ENCODE measurements at places on chromosomes 1 and 21. TPM values are rescaled to one million over a fixed set of nuclear protein-coding genes. Genes with fewer than 3 reads are reported as not detected.

GRCh38 chr21:15301014-15301413, 236.2 kb upstream of the NRIP1 start:
- no peak for DNase-seq

GRCh38 chr21:44697811-44698734, 1.1 kb downstream of the KRTAP10-12 start:
- DNase-seq, result no peak

The B3GALT6 gene
- total RNA-seq, result 20.0 TPM

DNA sequence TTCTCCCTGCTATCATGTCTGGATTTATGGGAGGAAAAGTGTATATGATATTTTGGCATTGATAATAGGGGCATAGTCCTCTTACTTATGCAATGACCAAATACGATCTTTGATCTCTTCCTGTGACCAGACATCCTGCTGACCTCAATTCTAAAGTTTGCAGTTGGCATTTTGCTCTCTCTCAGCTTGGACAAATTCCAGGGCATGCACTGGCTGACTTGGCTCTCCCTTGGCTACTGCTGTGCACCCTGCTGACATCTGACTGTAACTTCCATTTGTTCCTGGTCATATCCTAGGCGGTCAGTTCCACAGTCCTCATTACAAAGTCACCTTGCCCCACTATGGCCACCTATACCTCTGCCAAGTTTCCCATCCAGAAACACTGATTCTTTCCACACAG, 380.7 kb upstream of the NR5A2 start:
- no peak for DNase-seq

The TCHHL1 gene
- total RNA-seq, result not detected

The CCDC17 gene
- 2.4 TPM for total RNA-seq

DNA sequence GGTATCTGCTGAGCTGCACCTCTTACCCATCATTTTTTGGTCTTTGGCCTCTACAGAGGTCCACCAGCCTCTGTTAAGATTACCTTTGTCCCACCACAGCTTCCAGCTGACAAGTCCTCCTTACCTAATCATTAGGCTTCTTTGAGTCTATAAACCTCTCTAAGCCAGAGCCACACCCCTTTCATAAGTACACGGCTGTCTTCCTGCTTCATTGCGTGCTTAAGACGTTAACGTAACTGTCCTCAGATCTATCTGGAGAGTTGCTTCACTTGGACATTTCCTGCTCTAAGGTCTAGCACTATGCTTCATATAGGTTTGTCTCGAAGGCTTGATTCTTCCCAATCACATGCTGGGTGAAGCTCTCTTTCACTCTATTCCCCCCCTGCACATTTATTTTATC, 71.0 kb upstream of the CACHD1 start:
- no peak for DNase-seq

The MARK1 gene
- total RNA-seq, result 18.6 TPM

DNA sequence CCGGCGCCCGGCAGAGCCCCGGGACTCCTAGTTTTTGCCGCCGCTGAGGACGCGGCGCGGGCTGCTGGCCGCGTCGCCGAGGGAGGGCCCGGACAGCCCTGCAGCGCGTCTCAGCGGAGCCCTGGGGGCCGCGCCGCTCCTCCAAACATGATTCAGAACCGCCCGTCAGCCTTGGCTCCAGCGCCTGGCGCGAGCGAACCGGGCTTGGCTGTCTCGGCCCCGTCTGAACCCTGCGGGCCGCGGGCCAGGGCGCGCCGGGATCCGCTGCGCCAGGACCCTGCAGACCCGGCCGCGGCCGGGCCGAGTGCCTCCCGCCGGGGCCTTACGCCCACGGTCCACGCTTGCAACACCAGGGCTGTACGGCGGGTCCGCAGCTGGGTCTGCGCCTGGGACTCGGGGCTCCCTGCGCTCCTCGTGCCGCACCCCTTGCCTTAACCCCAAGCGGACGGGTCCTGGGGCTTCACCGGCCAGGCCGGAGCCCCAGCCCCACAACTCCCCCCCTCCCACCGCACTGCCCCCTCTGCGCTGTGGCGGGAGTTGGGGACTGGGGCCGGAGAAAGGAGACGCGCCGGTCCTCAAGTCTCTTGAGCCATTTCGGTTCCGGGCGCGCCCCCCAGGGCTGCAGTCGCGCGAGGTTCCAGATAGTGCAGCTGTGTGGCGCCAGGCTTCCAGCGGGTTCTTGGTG, 48.4 kb upstream of the CD34 start:
- DNase-seq, result peak; percentile 50

GRCh38 chr1:53349369-53349835, 21.5 kb upstream of the LRP8 start:
- DNase-seq, result no peak

The VANGL2 gene
- total RNA-seq, result 69.7 TPM

DNA sequence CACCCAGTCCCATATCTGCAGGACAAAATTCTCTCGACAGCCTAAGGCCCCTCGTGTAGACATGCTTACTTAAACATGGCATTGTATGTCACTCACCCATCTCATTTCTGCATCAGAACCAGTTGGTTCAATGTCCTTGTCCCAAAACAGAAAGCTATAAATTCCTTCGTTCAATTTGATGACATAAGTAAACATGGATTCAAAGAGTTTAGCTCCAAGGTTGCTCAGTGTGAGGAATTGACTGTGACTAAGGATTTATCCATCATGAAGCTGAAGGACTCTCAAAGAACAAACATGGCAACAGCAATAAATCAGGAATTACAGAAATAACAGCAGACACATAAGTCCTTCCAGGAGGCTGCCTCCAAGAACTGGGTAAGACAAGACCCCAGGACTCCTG, 237.2 kb downstream of the TOMM20 start:
- DNase-seq, result no peak

DNA sequence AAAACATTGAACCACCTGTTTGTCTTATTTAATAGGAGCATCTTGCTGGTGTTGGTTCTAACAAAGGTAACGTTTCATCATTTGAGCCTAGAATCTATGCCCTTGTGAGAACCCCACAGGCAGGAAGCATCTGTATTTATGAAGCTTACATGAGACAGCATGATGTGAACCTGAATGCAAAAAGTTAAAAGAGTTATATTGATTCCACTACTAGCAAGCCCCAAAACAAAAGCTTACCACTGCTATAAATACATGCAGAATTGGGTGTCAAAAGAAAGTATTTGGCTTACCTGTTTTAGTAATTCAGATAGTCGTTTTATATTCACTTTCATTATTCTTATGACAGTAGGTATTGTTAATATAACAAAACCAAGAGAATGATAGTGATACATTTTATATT, 301.2 kb upstream of the ADGRL2 start:
- no peak for DNase-seq

- DNase-seq, result no peak
Observed at GRCh38 chr1:2972011-2972878, 49.0 kb upstream of the ACTRT2 start.

- DNase-seq, result no peak
Observed at GRCh38 chr21:30714456-30714855, 4.1 kb downstream of the KRTAP21-3 start.

DNA sequence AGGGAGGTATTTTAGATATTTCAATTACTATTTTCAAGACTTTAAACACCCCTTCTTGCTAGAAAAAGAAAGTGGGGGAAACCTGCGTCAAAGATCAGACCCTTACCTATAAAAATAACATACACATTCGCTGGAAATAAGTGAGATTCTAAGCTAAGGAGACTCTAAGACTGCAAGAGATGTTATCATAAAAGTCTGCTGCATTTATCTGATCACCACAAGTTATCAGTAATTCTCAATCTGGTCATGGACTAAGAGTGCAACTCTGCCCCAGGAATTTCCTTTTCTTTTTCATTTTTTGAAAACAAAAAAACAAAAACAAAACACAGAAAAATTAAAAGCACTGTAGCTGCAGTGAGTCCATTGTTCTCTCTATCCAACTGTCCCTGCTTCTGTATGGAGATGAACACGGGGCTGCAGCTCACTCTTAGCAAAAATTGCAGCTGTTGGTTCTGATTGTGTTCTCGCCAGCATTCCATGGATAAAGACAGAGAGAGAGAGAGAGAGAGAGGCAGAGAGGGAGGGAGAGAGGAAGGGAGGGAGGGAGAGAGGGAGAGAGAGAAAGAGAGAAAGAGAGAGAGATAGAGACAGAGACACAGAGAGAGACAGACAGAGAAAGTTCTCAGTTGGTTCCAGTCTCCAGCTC, 14.1 kb downstream of the XKR8 start:
- no peak for DNase-seq

The TAL1 gene
- total RNA-seq, result 0.63 TPM

DNA sequence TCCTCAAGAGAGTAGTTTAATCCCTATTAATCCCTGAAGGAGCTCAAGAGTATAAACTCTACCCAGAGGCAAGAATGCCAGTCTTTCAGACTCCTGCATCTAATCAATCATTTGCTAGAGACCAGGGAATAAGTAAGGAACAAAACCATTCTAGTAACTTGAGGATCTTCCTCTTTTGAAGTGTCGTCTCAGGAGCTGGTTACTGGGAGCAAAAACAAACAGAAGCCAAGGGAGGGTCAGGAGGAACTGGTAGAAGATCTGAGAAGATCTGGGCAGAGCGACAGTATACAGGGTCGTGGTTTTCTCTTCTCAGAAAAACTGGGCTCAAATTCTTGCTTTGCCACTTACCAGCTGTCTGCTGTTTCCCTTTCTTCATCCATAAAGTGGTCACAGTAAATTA, 69.3 kb downstream of the RPS6KA1 start:
- DNase-seq, result no peak

- DNase-seq, result no peak
Observed at GRCh38 chr1:45148209-45148825, 58.1 kb downstream of the ZSWIM5 start.

DNA sequence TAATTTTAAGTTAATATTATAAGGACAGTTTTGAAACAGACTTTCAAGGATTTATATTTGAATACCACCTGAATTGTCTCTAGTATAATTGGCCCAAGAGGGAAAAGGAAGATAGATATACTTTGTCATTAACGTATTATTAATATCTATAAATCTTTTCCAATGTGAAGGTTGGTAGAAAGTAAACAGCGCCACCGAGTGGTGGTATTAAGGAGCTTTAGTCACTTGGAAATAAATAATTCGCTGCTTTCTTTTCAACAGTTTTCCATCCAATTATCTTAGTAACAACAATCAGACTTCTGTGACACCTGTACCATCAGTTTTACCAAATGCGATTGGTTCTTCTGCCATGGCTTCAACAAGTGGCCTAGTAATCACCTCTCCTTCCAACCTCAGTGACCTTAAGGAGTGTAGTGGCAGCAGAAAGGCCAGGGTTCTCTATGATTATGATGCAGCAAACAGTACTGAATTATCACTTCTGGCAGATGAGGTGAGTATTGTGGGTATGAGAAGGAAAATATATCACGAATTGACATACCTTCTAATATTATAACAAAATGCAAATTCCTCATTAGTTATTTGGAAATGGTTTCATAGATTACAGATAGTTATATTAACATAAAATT, 37.7 kb downstream of the SH3GLB1 start:
- DNase-seq, result no peak

GRCh38 chr1:210635108-210635507, 306.4 kb downstream of the HHAT start:
- no peak for DNase-seq

DNA sequence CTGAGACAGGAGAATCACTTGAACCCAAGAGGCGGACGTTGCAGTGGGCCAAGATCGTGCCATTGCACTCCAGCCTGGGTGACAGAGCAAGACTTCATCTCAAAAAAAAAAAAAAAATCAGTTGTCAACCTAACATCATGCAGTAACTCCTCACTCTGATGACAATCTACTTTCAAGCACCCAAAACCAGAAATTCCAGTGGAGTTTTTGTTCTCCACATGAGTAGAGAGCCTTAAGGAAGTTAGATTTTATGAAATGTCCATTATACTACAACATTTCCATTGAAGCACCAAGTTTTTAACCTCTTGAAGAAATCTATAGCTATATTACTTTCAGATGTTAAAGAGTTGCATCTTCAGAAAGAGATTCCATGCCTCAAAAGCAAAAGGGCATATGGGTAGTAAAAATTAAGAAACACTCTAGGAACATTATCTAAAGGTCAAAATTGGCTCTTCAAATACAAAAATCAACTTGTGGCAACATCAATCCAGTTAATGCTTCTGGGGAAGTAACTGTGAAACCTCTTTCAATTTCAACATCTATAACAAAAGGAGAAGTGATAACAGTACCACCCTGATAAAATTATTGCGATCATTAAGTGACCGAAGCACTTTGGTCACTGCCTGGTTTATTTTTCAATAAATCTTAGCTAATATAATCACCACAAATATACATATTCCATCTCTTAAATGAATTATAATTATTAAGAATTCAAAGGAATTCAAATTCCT, 7.7 kb downstream of the LPGAT1 start:
- DNase-seq, result no peak

GRCh38 chr1:169570172-169570574, 16.1 kb downstream of the F5 start:
- DNase-seq, result no peak

- no peak for DNase-seq
Observed at GRCh38 chr1:228289239-228289849, 81.5 kb downstream of the OBSCN start.

The HLX gene
- total RNA-seq, result 0.53 TPM

- no peak for DNase-seq
Observed at GRCh38 chr1:209825591-209826434, 2.0 kb upstream of the UTP25 start.

The ELAPOR1 gene
- 1.1 TPM for total RNA-seq

- DNase-seq, result no peak
Observed at GRCh38 chr1:41622402-41622801, 137.9 kb upstream of the EDN2 start.

GRCh38 chr1:65174585-65174984, 26.6 kb downstream of the AK4 start:
- DNase-seq, result no peak

The DENND2C gene
- 2.9 TPM for total RNA-seq

GRCh38 chr1:46684670-46685069, 13.0 kb downstream of the TEX38 start:
- no peak for DNase-seq

GRCh38 chr1:222375701-222376100, 172.2 kb downstream of the HHIPL2 start:
- DNase-seq, result no peak

The FLG2 gene
- total RNA-seq, result not detected

- DNase-seq, result no peak
Observed at GRCh38 chr1:177977141-177977540, 7.3 kb upstream of the SEC16B start.

DNA sequence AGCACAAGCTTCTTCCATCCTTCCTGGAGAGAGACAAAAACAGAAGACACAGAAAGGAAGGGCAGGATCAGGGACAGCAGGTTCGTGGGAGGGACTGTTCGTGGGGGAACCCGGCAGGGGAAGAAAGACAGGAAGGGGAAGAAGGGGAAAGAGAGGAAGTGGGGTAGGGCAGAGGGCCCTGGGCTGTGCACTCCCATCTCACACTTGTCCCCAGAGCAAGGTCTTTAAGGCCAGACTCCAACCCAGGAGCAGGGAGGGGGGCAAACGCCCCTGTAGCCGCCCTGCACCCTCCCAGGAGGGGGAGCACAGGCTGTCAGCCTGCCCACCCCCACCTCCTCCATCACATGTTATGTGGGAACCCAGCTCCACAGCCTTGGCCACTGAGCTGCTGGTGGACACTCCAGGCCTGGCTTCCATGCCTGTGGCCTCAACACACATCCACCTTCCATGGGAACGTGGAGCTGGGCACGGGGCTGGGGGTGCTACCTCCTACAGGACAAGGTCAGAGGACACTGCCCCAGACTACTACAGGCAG, 9.3 kb downstream of the SLC19A1 start:
- peak; percentile 8 for DNase-seq

GRCh38 chr1:228697207-228698016, 37.9 kb upstream of the RHOU start:
- DNase-seq, result no peak

- DNase-seq, result no peak
Observed at GRCh38 chr21:40165773-40166070, 298.5 kb downstream of the PCP4 start.

Data from WTC11 (cell line).